ENCODE measurements at places on chromosomes 6 and 20.

DNA sequence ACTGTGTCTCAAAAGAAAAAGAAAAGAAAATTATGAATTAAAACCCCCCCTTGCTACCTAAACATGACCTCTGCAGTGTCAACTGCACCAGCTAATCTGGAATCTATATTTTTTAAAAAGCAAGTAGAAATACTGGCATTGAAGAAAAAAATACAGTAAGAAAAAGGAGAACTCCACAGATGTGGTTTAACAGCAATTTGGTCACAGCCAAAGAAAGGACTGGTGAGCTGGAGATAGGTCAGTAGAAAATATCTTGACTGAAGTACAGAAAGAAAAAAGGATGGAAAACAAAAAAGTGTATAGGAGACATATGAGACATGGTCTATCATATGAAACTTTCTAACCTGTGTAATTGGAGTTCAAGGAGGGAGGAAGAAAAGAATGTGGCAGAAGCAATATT is 44.1 kb upstream of the ERVFRD-1 start:
- DNase-seq: no peak

DNA sequence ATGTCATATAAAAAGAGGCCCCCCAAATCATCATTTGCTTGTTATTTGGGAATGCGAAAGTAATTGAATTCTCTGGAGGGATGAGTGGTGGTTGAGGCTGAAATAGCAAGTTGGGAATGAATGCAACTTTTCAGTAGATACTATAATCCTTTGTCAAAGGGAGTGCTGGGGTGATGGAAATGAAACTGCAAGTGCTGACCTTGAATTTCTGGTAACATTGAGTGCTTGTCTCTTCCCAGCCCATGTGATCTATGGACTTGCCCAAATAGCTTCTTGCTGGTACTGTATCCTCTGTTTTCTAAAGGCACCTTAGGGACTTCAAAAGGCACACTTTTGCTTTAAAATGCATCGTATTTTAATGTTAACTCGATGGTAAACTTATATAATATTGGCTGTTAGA is 14.8 kb downstream of the PAQR8 start:
- no peak for DNase-seq

GRCh38 chr20:44426879-44427790 is 48.5 kb upstream of the TTPAL start:
- DNase-seq: no peak

- DNase-seq: no peak
Observed at GRCh38 chr6:168533414-168533813, 92.4 kb downstream of the SMOC2 start.

- DNase-seq: no peak
Observed at GRCh38 chr6:120903836-120904235, 430.4 kb downstream of the TBC1D32 start.

DNA sequence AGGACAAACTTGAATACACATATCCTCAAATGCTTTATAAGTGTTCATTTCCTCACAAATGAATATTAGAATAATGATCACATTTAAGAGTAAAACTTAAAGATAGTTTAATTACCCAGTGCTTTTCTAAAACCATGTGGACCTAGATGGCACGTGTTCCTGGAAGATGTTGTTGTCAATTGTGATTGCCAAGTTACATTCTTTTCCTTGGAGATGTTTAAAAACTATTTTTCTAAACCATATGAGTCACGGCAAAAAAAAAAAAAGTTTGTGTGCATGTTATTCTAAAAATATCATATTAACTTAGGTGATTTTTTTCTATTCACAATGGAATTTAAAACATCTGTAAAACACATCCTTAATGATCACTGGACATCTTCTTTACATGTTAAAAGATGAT is 51.1 kb downstream of the RCAN2 start:
- no peak for DNase-seq

- no peak for DNase-seq
Observed at GRCh38 chr6:154535851-154536250, 25.4 kb upstream of the CNKSR3 start.

- DNase-seq: no peak
Observed at GRCh38 chr20:703426-703825, 27.8 kb upstream of the SCRT2 start.

DNA sequence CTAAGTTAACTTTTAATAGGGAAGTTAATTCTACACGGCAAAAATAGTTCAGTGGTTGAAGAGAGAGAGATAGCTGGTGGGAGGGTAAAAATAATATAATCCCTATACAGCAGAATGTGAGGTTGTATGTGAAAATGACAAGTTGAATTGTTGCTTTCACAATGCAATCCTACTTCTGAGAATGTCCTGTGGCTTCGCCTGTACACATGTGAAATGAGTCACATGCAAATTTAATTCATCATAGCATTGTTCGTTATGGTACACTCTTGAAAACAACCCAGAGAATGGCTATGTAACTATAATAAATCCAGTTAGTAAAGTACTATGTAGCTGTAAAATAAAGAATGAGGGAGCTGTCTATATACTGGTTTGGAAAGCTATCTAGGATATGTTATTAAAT is 46.0 kb upstream of the HINT3 start:
- DNase-seq: no peak

- no peak for DNase-seq
Observed at GRCh38 chr20:14232650-14233049, 104.8 kb downstream of the FLRT3 start.

DNA sequence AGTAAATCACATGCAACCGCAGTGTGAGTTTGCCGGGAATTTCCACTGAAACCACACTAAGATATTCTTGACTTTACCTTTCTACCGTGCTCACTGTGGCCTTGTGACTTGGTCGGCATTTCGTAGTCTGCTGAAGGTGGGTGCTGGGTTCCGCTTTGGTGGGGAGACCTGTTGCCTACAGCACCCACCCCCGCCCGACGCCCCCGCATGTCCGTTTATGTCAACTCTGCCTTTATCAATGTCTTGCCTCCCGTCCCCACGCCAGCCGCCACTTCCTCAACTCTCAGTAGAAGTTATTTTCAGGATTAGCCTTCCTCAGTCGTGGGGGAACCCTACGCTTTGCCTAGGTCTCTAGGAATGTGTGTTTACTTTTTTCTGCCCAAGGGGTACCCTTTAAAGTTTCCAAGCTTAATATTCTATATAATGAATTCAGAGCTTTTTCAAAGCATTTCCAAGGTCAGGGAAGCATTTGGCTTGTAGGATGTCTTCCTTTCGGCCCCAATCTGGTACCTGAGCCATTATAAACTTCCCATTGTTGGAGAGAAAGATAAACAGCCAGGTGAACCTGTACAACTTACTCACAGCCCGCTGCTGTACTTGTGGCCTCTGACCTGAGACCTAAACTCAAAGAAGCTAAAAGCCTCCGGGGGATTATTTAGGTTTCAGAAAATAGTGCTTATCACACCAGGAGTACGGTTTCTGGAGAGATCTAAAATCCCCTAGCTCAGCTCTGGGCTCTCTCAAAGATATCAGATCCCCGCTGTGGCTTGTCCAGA is 54.2 kb downstream of the TBC1D7 start:
- no peak for DNase-seq

DNA sequence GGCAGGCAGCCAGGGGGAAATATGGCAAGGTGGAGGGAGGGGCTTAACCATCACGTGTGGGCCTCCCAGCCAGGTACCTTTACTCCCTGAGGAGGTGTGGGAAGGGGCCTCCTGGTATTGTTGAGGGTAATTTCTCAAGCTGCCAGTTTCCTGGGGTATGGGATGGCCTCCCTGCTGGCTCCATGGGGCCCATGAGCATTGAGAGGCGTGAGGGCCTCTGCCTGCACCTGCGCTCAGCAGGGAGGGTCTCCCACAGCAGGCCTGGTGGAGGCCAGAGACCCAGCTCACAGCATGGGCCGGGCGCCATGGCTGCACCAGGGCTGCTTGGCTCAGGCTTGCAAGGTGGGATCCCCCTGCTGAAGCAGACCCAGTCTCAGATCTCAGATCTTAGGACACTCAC is 113.0 kb downstream of the GRM4 start:
- DNase-seq: no peak

DNA sequence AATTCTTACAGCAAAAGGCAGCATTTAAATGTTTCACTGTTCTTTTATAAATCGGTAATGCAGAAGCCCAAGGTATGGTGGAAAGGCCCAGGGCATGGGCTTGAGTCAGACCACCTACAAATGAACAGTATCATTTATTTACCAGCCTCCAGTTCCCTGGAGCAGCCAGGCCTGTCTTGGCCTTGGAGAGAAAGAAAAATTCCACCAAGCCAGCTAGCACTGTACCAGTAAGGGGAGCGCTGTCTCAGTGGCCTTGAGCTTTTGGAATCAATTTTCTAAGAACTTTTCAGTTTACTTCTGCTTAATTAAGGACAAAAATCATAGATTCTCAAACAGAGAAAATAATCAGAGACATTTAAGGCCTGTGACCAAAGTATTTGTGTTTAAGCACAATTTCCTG is 12.3 kb downstream of the NAPB start:
- DNase-seq: no peak

DNA sequence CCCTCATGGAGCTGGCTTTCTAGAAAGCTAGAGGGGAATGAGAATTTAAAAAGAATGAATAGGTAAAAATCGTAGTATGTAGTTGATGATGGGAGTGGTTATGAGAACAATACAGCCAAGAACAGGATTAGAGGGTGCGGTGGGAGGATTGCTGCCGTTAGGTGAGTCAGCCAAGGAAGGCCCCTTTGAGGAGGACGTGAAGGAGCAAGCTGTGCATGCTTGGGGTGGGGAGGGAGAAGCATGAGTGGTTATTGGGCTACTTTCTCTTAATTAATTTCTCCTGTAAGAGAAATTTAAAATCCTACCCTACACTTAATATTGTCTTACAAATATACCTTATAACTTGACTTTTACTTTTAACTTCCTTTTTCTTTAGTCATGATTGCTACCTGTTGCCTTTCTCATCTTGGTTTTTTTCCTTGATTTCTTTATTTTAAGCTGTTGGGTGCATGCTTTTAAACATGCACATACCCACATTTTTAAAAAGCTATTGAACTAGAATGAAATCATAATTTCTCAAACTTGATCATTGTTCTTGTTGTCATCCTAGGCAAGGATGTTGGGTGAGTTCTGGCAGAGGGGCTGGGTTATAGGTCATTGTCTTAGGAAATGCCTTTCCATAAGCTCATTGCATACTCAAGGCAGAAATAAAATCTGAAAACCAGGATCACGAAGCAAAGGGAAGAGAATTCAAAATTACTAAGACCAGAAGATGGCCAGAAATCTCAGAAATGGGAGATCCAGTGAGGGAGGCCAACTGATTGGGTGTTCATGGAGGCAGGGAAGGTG is 114.5 kb downstream of the TCP11 start:
- no peak for DNase-seq

GRCh38 chr6:1502041-1502440 is 107.7 kb upstream of the FOXC1 start:
- no peak for DNase-seq

DNA sequence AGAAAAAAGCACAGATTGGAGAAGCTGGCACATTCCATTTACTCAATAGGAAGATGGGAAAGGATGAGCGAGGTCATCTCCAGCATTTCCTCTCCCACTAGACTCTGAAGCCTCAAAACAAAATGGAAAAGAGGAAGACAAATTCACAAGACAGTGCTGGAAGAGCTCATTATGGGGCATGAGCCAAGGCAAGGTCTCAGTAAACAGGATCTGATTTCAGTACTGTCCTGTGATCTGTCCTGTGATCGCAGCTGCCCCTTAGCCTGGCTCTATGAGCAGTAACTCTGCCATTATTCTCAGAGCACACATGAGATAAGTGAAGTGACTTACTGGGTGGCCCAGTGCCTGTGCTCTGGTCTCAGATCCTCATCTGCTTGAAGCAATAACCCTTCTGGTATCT is 68.1 kb upstream of the SLC4A11 start:
- no peak for DNase-seq

DNA sequence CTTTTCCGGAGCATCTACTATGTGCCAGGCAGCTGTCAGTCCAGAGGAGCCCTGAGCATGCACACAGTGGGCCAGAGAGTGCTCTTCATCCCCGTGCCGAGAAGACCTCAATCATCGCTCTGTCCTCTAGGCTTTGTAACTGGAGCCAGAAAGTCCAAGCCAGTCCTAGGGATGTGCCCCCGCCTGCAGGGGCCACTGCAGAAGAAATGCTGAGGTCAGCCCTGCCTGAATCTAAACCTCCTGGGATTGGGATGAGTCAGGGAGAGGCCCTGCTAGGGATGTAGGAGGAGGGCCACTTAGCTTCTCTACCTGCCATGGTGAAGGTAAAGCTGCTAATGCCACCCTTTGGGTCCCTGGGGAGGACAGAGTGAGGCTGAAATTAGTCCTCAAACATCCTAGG is 146.8 kb downstream of the CDC5L start:
- no peak for DNase-seq

- no peak for DNase-seq
Observed at GRCh38 chr6:111691345-111692225, 85.9 kb upstream of the TRAF3IP2 start.

GRCh38 chr6:1290086-1290485 is 21.8 kb upstream of the FOXQ1 start:
- no peak for DNase-seq

DNA sequence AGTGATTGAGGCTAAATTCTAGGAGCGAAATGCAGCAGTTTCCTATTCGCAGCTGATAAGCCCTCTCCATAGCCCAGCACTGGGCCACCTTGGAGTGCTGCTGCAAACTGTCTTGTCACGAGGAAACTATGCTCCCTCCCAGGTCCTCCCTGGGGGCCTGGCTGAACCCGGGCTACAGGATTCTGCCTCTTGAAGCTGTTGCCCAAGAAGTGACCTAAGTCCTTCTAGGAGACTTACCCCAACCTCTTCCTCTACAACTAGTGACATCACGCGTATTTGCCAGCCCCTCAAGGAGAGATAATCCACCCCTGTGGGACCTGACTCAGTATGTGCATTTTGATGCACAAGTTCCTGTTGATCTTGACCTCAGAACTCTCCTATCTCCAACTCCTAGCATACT is 26.5 kb upstream of the ZFAND3 start:
- no peak for DNase-seq

GRCh38 chr20:19913349-19913748 is 103.8 kb upstream of the NAA20 start:
- no peak for DNase-seq

- no peak for DNase-seq
Observed at GRCh38 chr6:138492113-138492512, 7.2 kb downstream of the NHSL1 start.

DNA sequence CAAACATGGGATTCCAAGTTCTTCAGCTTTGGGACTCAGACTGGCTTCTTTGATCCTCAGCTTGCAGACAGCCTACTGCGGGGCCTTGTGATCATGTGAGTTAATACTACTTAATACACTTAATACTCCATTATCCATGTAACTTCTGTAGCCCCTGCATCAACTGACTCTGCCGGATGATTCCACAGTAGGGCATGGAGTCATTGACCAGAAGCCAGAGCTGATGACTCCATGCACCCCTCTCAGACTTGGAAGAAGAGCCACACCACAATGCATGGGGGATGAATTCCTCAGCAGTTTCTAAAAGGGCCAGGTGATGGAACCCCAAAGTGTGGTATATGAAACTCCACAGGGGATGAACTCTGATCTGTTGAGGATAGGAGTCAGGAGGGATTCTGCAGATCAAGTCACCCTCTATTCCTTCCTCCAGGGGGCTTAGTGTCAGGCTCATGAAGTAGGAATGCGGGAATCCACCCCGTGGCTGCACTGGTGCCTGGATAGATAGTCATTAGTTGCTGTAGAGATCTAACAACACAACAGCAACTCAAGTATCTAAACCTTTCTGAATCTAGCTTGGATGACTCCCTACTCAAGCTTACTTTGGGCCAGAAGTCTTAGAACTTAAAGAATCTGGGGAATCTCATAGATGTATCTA is 70.2 kb downstream of the GPR6 start:
- no peak for DNase-seq

- DNase-seq: no peak
Observed at GRCh38 chr6:80433010-80433672, 326.7 kb downstream of the BCKDHB start.

- no peak for DNase-seq
Observed at GRCh38 chr6:164836486-164836885, 472.9 kb downstream of the C6orf118 start.
